Renal cortical epithelial cell (primary cell): ENCODE measurements at places on chromosomes 13 and 19.

GRCh38 chr19:18895824-18896341 is at the start of gene CERS1:
CERS1 (minus strand) TSS chr19:18896158; CDS start chr19:18896072, 86 bp downstream.
- no peak for DNase-seq

DNA sequence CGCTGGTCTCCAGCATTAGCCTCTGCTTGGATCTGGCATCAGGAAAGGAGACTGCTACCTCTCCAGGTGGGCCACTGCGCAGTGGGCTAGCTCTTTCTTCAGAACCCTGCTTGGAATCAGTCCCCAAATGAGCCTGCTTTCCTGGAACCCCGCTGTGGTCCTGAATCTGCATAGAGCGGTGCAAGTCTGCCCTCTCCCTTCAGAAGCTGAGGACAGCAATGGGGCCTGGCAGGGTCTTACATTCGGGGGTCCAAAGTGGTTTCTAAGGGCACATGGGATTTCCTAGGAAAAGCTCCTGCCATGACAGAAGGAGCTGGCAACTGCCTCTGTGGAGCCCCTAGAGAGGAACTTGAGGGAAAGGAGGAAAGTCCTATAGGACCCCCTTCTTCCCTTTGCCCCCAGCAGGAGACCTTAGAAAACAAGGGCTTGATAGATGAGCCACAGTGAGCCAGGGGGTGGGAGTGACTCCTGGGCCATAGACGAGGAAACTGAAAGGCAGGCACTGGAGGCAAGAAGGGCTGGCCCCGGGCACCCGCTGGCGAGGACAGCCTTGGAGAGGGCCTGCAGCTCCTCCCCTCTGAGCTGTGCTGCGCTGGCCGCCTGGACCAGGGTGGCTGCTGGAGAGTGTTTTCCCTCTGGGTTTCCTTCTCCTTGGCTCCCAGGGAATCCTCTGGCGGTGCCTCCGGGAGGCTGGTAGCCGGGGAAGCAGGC is 1.4 kb upstream of the VSTM2B start:
- DNase-seq: no peak

- DNase-seq: no peak
These were observed 633.5 kb upstream of the ATXN8OS start for GRCh38 chr13:69474011-69474685.

DNA sequence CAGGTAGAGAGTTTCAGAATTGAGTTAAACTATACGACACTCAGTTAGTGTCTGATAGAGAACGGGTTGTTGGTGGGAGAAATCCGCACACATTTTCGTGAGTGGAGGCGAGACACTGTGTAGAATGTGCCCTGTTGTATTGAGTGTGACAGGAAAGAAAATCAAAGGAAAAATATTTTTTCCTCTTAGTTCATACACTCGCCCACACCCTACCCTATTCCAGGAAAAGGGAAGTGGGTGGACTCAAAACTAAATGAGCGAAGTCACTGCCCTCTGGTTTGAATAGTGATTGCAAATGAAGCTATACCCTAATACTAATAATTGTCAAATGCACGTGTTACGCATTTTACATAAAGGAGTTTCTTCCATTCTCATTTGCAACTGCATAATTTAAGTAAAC is 2.0 kb downstream of the ZNF347 start:
- no peak for DNase-seq

GRCh38 chr13:43127103-43127798 is 103.9 kb downstream of the DNAJC15 start:
- DNase-seq: no peak

DNA sequence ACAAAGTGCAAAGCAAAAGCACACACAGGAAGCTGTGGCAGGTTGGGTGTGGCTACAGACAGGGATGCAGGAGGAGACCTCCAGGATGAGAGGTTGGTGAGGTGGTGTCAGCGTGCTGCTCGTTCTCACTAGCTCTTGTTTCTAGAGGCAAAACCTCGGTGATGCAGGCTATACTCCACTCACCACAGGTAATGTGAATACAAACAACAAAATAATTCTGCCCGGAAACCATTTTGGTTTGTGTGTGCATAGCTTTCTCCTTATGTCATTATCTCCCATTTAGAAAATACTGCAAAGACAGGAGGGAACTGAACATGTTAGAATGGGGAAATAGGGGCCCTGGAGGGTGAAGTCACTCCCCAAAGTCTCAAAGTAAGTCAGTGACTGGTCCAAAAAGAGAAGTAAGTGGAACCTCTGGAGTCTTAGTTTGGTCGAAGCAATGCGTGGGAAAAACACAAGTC is 9.4 kb downstream of the LCP1 start:
- DNase-seq: no peak

- DNase-seq: peak; percentile 67
These were observed 63.4 kb downstream of the KCTD12 start for GRCh38 chr13:76822698-76823267.

- DNase-seq: no peak
These were observed 16.5 kb upstream of the PPP5C start for GRCh38 chr19:46330319-46330918.

GRCh38 chr13:51151463-51151862 is 40.4 kb upstream of the C13orf42 start:
- DNase-seq: no peak

- peak; percentile 74 for DNase-seq
These were observed 1.2 kb downstream of the LONP1 start for GRCh38 chr19:5718579-5719273.

GRCh38 chr19:35856546-35857149 is at the start of gene KIRREL2:
KIRREL2 (plus strand) TSS chr19:35856911; CDS start chr19:35857120, 209 bp downstream.
- no peak for DNase-seq

DNA sequence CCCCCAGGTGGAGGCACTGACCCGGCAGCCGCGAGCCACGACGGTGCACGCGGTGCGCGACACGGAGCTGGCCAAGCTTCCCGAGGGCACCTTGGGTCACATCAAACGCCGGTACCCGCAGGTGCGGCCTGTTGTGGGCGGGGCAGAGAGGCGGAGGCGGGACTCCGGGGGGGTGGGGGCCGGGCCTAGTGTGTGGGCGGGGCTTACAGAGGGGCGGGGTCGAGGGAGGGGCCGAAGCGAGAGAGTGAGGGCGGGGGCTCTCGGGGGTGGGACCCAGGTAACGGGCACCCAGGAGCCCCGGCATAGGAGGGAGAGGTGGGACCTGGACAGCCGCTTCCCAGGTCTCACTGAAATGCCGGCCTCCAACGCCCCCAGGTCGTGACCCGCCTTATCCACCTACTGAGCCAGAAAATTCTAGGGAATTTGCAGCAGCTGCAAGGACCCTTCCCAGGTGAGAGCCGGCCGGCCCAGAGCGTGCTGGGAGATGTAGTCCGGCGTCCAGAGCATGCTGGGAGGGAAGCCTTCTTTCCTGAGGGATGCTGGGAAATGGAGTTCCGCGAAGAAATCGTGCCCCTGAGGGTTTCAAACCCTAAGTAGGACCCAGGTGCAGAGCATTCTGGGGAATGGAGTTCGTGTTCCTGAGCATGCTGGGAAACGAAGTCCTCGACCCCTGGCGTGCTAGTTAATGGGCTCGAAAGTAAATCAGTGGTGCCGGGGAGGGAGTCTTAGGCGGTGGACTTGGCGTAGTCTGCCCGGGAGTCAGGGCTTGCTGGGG is 15.7 kb downstream of the PNPLA6 start:
- peak; percentile 82 for DNase-seq

GRCh38 chr13:114077933-114078325 is 54.5 kb downstream of the RASA3 start:
- DNase-seq: peak; percentile 34

- DNase-seq: peak; percentile 30
These were observed 882.1 kb downstream of the UQCRFS1 start for GRCh38 chr19:28330831-28331230.

- no peak for DNase-seq
These were observed 9.7 kb upstream of the C19orf12 start for GRCh38 chr19:29724746-29725145.

DNA sequence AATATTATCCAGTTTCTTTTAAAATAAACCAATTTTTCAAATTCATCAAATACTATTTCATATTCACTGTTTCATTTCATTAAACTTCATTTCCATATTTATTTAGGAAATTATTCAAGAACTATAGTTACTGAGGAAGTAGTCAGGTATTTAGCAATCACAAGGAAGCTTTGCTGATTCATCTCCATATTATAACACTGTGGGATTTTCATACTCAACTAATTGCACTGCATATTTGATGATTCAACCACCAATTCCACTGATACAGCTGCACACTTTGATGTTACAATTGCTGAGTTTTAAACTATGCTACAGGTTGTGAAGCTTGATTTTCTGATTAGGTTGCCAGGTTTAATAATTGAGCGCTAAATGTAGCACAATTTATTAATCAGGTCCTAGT is 556.8 kb upstream of the SLITRK1 start:
- peak; percentile 42 for DNase-seq

DNA sequence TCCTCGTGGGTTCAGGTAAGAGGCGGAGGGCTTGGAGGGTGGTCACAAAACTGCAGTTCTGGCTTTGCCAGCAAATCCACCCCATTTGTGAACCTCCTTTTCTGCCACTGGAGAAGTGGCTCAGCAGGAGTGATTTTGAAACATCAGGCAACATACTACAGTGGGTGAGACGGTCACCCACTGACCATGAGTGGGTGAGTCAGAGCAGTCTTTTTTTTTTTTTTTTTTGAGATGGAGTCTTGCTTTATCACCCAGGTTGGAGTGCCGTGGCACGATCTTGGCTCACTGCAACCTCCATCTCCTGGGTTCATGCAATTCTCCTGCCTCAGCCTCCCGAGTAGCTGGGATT is 3.0 kb downstream of the TOMM40 start:
- DNase-seq: no peak

GRCh38 chr13:32969516-32969941 is 46.7 kb upstream of the KL start:
- DNase-seq: peak; percentile 96

GRCh38 chr19:35746531-35746930 is 1.1 kb downstream of the PSENEN start:
- no peak for DNase-seq

DNA sequence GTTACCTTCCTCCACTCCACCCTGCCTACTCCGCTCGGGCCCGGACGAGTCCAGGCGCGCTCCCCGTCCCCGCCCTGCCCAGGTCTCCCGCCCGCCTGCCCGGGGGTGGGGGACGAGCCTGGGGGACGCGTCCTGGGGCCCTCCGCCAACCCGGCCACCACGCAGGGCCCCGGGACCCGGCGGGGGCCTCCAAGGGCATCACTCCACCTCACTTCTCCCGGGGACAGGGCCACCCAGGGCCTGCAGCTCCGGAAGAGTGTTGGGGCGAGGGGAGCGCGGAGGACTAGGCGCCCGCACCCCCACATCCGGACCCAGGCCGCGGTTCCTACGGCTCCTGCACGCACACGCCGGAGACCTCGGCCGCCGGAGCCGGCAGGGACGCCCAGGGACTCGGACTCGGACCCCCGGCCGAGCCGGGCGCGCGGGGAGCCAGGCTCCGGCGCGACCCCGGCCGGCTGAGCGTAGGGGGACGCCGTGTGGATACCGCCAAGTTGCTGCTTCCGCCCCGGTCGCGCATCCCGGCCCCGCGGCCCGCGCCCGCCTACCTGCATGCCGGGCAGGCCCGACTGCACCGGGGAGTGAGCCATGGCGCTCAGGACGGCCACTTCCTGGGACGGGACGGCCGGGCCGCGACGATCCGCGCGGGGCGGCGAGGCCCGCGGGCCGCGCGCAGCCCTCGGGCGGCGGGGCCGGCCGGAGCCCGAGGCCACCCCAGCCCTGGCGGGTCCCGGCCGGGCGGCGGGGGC is 534 bp downstream of the STK24 start:
- DNase-seq: no peak

GRCh38 chr13:93529961-93530360 is 303.4 kb downstream of the GPC6 start:
- DNase-seq: peak; percentile 42

DNA sequence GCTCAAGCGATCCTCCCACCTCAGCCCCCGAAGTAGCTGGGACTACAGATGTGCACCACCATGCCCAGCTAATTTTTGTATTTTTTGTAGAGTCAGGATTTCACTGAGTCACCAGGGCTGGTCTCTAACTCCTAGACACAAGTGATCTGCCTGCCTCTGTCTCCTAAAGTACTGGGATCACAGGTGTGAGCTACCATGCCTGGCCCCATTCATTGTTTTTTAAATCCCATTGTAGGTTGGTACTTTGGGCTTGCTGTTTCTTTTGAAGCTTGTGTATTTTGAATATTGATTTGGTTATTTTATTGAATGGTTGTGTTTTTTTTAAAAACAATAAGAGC is 26.7 kb downstream of the ZMYM2 start:
- no peak for DNase-seq

- peak; percentile 34 for DNase-seq
These were observed 110.2 kb upstream of the DOCK9 start for GRCh38 chr13:99087954-99088491.

DNA sequence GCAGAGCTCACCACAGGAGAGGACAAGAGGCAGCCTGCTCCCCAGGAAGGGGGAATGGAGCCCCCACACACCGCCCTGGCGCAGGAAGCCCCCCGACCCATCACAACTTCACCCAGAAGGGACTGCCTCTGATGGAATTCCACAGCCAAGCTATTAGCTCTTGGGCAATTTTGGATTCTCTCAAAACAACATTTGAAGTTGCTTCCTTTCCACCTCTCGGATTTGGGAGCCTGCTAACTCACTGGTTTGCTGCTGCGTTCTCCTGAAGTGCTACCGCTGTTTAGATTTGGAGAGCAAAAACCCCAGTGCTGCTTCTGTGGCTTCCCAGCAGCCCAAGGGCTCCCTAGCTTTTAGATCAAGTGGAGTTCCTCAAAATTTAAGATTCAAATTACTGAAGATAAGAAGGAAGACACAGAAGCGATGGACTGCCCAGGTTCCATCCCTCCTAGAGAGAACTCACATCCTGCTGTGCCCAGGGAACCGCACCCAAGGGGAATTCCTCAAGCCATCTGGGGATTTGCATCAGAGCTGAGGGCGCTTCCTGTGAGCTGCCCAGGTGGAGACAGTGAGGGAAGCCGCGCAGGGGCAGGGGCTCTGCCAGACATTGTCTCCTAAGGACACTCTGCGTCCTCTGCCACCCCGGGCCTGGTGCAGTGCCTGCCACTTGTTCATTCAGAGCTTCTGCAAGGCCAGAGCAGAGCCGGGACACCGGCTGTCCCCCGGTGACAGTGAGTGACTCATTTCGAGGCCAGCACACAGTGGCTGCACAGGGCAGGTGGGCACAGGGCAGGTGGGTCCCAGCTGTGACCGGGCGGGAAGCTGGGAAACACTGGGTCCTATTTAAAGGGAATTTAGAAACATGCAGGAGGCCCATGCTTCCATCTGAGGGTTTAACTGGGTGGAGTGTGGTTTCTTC is 45.5 kb downstream of the COL4A1 start:
- peak; percentile 47 for DNase-seq

DNA sequence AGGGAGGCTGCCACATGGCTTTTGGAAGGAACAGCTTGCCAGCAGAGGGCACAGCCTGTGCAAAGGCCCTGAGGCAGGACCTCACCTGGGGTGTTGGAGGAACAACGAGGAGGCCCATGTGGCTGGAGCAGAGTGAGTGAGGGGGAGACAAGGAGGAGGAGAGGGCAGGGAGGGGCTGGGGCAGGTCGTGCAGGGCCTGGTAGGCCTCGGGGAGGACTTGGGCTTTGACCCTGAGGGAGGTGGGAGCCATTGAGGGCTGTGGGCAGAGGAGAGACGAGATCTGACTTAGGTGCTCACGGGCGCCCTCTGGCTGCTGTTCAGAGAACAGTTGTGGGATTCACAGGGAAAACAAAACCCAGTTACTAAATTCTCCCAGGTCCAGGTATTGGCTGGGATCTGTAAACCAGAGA is 25.2 kb downstream of the ZNRF4 start:
- DNase-seq: no peak
